NCI-H1092 treated with DMSO at 0.1 percent for 48 hours (cell line): ENCODE measurements at places on chromosomes 6 and 20.

DNA sequence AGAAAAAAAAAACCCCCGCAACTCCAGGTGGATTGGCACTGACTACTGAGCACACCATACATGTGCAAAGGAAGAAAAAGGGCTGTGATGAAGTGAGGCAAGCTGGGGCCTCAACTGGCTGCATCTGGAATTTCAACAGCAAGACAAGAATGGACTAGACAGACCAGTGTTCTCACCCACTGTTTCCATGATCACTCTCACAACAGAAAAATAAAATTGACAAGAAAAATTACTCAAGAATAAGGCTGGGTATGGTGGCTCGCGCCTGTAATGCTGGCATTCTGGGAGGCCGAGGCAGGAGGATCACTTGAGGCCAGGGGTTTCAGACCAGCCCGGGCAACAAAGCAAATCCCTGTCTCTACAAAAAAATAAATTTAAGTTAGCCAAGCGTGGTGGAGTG, 18.8 kb downstream of the ZNF217 start:
- DNase-seq: no peak

GRCh38 chr20:728256-728944, 39.9 kb downstream of the SLC52A3 start:
- DNase-seq: peak; percentile 31

- DNase-seq: peak; percentile 86
Observed at GRCh38 chr6:43075670-43076463, at the start of gene PTK7. PTK7 (plus strand) TSS chr6:43076314; CDS start chr6:43076489, 175 bp downstream.

- DNase-seq: no peak
Observed at GRCh38 chr6:119350202-119350951, 816 bp upstream of the MAN1A1 start.

DNA sequence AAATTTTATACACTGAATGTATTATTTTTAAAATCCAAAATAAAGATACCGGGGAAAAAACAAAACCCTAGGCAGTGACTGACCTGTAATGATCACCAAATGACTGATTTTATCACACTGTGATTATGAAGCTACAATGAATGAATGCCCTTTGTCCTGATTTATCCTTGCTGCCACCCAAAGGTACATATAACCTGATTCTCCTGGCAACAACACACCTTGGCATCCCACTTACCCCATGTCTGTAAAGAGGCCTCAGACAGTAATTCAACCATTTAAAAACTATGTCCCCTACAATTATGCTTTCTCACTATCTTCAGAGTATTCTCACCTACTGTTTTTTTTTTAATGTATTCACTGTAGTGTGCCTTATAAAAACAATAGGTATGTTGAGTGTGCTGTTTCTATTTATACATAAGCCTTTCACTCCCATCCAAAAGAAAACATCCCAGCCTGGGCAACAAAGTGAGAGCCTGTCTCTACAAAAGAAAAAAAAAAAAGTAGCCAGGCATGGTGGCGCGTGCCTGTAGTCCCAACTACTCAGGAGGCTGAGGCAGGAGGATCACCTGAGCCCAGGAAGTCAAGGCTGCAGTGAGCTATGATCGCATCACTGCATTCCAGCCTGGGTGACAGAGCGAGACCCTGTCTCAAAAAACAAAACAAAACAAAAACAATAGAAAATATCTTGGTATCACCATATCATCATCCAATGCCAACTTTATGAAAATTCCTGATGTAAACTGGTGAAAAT, 21.7 kb downstream of the B4GALT5 start:
- no peak for DNase-seq

DNA sequence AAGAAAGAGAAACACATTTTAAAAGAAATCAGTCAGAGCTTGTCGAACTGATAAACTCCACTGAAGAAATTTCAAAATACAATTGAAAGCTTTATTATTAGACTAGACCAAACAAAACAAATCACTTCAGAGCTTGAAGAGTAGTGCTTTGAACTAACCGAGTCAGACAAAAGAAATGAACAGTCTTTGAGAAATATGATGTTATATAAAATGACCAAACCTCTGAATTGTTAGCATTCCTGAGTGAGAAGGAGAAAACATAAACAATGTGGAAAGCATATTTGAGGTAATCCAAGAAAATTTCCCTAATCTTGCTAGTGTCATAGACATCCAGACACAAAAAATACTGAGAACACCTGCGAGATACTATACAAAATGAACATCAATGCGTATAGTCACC, 13.2 kb upstream of the CST4 start:
- DNase-seq: no peak

- no peak for DNase-seq
Observed at GRCh38 chr6:32609391-32609730, 19.7 kb upstream of the HLA-DRB1 start.

GRCh38 chr6:5422321-5422915, 161.1 kb downstream of the FARS2 start:
- peak; percentile 36 for DNase-seq

DNA sequence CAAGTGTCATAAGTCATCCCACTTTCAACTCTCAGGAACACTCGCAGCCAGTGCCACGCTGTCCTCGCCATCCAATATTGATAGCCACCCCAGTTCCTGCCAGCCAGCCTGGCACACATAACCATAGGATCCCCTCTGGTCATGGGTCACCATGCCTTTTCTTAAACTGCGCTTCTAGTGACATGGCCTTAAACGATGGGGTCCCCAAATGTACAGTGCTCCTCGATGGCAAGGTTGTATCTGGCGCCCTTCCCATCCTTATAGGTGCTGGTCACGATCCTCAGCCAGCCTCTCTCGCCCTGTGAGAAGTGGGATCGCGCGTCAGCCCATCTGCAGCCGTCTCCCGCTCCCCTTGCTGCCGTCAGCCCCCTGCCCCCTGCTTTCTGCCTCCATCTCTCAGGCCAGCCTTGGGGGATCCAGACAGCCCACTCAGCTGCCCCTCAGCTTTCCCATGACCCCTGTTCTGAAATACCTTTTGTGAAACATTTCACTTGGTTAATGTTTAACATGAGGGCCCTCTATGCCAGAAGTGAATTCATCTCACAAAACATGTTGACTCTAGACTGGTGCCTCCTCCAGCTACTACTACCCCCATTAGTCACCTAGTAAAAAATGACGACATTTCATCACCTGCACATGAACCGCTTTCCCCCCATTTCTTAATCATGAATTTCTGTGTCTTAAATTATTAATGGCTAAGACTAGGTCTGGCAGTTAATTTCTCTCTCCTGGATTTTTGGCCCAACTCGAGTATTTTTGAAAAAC, 11.4 kb downstream of the CTSZ start:
- DNase-seq: no peak

DNA sequence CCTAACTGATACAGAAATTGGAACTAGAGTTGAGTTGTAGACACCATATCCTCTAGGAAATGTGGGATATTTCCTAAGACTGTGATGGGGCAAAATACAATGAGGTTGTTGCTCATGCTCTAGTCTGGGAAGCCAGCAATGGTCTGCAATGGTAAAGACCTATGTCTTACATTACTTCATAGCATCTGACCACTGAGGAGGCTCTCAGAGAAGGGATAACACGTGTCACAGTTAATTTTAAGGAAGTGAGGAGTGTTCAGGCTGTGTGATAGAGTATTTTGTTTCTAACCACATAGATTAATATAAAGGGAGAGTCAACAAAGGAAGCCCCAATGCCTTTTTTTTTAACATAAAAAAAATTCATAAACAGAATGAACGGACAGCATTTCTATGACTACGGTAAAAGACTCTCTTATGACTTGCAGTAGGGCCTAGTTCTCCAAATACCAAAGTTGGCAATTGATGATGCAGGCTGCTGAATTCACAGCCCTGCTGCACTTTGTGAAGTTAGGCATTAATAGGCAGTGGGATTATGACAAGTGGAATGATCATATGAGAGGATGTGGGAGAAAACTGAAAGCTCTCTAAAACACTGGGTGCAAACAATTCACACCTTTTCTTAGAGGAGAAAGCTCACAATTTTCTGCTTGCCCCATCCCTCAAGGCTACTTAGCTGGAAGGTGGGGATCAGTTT, 13.7 kb downstream of the KCNS1 start:
- no peak for DNase-seq

GRCh38 chr6:42279144-42279781, 61.6 kb upstream of the MRPS10 start:
- DNase-seq: no peak

- no peak for DNase-seq
Observed at GRCh38 chr6:157758516-157759023, 64.5 kb upstream of the SNX9 start.

GRCh38 chr20:59515013-59515905, 89.1 kb upstream of the PHACTR3 start:
- DNase-seq: peak; percentile 40

DNA sequence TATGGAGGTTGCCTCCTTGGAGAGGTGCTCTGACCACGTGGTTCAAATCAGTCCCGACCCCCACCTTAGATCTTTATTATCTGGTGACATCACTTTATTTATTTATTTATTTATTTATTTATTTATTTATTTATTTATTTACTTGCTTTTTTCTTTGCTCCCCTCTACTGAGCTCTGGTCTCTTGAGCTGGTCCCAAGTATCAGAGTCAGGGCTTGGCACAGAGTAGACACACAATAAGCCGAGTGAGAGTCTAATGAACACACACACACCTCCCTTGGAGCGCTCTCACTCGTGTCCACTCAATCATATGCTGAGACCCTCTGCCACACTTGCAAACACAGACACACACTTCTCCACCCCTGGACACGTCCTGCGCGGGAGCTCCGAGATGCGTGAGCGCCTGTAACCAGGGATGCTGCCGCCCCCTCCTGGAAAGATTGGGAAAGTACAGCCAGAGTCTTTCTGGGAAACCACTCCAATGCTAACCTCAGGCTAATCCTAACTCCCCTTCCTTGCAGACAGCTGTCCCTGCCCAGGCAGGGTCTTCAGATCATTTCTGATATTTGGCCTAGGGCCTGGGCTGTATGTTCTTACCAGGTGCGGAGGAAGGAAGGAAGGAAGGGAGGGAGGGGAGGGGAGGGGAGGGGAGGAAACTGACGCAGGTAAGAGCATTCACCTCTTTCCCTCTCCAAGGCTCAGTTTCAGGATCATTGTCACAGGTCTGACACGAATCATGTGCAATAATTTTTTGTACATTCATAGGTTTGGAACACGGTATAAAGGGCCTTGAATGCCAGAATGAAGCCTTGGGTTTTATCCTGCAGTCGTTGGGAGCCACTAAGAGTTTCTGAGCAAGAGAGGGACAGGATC, 70.9 kb downstream of the STK35 start:
- DNase-seq: peak; percentile 56

DNA sequence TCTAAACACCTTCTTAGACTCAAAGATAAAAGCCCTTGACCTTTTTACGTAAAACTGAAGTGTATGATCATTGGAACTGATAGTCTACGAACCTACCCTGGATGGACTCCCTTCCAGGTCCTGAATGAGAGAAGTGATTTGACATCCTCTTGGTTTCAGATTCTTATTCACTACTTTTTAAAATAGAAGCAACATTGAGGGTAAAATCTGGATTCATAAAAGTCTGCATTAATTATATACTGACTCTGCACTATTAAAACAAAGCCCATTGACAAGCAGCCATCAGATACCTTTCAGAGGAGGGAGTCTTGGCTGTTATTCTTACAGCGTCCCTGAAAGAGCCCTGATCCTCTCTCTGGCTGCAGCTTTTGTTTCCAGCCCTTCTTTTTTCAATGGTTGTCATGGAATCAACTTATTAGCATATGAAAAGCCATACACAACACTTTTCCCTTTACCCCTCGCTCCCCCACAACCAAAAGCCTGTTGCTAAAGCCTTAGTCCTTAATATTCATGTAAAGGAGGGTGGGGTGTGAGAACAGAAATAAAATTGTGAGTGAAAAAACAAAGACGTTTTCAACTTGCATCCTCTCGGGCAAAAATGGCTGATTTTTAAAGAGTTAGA, 270.0 kb upstream of the MARCKS start:
- DNase-seq: peak; percentile 68

DNA sequence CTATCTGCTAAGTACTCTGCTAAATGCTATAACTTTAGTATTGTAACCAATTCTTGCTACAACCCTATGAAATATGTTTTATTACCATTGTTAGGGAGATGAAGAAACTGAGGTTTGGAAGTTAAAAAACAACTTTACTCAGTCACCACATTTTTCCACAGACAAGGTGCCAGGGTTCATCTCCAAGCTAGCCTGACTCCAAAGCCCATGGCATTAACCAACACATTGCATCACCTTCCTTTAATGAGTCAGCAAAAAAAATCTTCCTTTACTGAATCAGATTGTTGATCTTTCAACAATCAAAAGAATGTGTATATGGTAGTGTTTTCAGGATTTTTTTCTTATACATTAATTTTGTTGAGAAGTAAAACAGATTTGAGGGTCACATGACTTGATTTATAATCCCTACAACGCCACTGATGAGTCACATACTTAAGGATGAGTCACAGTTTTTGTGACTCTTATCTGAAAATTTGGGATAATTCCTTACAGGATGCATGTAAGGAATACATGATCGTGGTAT, 41.5 kb downstream of the MAN1A1 start:
- DNase-seq: no peak

DNA sequence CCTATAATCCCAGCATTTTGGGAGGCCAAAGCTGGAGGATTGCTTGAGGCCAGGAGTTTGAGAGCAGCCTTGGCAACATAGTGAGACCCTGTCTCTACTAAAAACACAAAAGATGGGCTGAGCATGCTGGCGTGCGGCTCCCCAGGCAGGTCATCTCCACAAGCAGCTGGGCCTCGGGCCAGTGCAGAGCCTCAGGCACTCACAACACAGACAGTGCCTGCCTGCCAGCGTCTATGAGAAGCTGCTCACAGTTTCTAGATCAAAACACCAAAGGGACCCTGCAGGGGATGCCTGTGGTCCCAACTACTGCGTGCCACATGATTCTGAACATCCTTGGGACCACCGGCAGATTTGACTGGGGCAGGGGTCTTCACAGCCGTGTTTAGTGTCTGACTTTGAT, 59.4 kb downstream of the GINS1 start:
- DNase-seq: no peak

- DNase-seq: no peak
Observed at GRCh38 chr6:159092631-159093030, 47.8 kb upstream of the TAGAP start.

DNA sequence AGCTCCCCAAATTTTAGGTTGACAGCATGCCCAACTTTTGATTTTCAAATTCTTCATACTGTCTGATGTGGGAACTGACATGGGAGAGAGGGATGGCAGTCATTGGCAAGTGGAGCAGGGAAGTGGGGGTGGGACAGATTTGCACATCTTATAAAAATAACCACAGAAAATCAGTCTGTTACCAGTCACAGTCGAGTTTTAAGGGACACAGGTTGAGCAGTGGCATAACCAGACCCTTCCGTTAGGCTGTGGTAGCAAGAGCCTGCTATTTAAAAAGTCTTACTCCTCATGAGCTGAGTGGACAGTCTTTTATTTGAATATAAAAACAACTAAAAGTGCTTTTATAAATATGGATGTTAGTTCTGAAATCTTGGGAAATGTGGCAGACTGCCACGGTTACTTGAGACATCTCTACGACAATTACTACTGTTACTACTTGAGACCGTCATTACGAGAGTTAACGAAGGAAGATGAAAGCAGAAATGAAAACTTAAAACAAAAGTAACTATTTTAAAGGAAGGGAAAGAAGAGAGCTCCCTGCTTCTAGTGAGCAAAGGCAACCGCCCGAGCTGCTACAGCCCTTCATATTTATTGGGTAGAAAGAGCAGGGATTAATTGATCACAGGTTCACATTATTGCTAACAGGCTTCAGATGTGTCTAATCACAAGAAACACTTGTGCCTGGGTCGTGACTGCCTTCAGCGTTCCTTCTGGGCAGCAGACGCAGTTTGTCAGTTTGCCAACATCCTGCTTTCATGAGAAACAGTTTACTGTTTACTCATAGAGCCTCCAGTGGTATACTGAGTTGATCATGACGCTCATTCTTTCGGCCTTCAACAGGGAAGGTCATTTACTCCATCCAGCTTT, 71.3 kb downstream of the EFHC1 start:
- DNase-seq: no peak
